Activated CD4-positive, CD25-positive, alpha-beta regulatory T cell treated with anti-CD3 and anti-CD28 coated beads, Interleukin-2, amount 50 U/mL, for 16 hours (primary cell): ENCODE measurements at places on chromosomes 7 and 10.

DNA sequence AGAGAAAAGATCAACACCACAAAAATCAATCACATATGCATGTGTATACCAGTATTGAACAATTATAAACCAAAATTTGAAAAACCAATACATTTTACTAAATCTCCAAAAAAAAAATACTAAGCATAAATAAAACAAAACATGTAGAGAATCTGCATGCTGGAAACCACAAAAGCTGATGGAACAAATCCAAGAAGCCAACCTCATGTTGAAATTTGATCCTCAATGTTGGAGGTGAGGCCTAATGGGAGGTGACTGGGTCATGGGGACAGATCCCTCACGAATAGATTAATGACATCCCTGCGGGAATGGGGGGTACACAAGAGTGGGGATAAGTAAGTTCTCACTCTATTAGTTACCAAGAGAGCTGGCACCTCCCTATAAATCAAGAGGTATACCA is 82.5 kb downstream of the OAT start:
- no peak for DNase-seq

GRCh38 chr7:98291717-98292116 is 10.2 kb downstream of the BRI3 start:
- no peak for DNase-seq

DNA sequence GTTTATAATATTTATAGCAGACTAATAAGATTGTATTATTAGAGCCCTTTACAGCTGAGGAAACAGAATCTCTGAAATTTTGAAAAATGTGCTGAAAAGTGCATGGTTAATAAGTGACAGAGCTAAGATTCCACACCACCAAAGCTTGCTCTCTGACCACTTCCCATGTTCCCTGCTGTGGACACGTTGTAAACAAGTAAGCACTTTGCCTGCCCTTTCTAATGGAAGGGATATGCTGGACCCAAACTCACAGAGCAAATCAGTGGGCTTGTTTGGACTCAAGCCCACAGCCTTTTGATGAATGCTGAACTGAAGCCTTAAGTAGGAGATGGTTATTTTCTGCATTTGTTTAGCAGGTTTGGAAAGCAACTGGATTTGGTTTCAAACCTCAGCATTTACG is 214.0 kb upstream of the TMEM72 start:
- DNase-seq: no peak

DNA sequence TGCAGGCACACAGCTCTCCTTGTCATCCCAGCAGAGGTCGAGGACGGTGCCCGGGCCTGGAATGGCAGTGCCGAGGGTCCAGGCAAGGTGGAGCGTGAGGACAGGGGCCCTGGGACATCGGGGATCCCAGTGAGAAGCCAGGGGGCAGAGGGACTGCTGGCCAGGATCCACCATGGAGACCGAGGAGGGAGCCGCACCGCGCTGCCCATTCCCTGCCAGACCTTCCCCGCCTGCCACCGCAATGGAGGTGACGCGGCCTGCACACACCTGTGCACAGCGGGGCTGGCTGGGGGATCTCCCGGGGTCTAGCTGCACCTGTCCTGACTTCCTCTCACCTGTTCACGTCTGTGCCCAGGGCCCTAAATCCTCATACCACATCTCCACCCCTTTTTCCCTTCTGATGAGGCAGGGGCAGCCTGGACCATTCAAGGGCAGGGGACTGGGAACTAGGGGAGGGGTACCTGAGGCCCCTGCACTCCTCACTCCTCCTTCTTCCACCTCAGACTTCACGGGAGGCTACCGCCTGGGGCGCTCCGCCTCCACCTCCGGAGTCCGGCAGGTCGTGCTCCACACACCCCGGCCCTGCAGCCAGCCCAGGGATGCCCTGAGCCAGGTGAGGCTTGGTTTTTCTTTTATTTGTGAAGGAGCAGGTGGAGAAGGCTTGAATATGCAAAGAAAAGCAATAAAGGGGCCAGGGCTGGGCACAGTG is 6.9 kb downstream of the NYAP1 start:
- no peak for DNase-seq

- no peak for DNase-seq
Observed at GRCh38 chr10:71685554-71686232, 33.9 kb downstream of the C10orf105 start.

GRCh38 chr7:87628780-87629569 is 777 bp downstream of the RUNDC3B start:
- DNase-seq: no peak

DNA sequence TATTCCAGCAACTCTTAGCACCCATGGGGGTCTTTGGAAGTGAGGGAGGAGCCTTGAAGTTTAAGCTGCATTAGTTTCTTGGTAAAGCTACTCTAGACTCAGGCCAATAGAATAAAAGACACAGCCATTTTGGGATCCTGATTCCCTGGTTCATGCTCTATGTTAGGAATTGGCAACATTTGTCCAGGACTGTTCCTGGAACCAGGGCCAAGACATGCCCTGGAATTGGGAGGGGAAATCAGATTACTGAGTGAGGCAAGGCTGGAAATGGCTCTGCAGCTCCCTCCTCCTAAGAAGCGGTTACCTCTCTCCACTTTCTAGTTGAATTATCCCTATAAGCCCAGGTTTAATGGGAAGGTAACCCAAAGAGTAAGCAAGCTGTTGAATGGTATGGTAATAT is 14.2 kb upstream of the BMPR1A start:
- no peak for DNase-seq

GRCh38 chr7:128304212-128304611 is 39.5 kb downstream of the RBM28 start:
- DNase-seq: no peak

DNA sequence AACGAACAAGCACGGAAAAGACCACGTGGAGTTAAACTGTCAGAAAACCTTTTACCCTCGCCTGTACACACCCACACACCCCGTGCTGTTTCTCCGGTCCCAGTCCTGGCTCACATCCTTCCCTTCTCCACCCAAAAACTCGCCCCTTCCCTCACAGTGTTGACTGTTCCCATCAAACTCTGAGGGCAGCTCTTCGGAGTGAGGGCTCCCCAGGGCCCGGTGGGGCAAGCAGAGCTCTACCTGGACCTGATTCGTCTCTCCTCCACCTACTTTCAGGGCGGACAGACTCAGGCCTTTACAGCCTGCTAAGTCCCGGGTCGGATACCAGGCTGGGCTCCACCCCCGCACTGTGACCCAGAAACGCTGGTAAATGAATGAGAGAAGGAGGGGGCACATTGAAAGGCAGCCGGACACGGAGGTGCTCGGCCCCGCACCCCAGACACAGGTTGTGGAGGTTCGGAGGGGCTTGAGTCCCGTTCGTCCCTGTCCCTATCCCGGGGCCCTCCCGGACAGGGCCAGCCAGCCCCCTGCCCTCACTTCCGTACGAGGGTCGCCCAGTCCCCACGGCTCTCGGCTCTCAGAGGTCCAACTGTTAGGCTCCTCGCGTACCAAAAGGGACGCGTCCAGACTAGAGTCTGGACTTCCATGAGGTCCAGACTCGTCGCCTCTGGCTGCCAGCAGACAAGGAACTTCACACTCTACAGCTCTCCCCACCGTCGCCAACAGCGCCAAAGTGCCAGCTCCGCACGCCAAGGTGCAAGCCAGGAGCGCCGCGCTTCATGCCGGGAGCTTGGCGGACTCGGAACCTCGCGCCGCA is 31.7 kb upstream of the ASL start:
- DNase-seq: no peak

GRCh38 chr10:110843796-110844616 is 27.7 kb upstream of the PDCD4 start:
- DNase-seq: no peak

DNA sequence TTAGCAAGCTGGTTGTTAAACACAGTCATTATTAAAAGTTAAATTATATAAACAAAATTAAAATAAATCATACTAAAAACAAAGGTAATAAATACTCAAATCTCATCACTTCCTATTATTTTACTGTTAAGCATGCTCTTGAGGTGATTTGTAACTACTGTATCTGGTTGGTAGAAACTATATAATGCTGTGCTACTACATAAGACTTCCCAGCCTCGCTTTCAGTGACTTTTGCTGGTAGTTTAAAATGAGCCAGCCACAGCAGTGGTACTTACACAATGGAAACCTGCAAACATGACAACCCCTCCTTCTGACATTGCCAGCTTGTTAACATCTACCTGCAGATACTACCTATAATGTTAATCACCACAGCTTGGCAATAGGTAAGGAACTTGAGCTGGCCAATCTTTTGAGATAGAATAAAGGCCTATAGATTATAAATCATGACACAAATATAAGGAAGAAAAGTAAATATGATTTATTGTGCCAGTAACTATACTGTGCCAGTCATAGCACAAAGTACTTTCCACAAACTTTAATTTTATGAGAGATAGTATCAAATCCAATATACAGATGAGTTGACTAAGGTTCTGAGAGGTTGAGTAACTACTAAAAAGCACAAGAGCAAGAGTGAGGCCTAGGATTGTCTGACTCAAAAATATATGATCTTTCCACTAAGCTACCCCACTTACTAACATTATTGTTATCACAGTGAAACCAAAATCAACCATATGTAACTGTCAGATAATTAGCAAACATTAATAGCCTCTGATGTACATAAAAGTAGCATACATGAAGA is 181.1 kb upstream of the ASAH2 start:
- no peak for DNase-seq

DNA sequence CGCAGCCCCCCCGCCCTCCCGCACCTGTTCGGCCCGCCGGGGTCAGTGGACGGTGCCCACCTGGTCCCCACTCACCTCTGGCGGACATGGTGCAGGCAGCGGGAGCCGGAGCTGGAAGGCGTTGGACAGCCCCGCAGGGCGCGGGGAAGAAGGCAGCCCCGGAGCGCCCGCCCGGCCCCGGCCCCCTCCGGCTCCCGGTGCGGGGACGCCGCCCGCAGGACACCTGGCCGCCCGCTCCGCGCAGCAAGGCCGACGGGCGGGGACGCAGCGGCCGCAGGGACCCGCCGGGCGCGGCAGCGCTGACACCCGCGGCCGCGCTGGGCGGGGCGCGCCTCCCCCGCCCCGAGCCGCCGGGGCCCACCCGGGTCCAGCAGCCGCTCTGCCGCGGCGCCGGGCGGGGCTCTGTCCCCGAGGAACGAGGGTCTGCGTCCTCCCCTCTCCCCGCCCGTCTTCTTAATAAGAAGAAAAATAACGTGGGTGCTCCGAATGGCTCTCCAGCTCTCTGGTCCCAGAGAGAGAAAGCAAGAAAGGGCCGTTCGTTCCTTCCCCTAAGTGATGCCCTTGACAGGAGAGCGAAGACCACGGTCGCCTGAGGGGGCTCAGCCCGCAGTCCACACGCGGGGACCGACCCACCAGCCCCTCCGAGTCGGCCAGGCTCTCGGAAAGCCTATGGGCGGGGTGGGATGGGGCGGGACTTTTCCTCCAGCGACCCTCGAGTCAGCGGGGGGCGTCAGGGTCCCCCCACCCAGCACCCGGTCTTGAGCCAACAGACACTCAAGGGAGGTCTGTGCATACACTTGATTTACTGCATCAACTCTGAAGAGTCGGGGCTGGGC is 53.4 kb upstream of the FHIP2A start:
- DNase-seq: no peak

- no peak for DNase-seq
Observed at GRCh38 chr10:129033340-129033739, 433.7 kb upstream of the MGMT start.

- DNase-seq: no peak
Observed at GRCh38 chr7:23467806-23468525, 2.3 kb downstream of the IGF2BP3 start.

GRCh38 chr7:20270867-20271266 is 53.7 kb upstream of the MACC1 start:
- DNase-seq: no peak

GRCh38 chr10:106566873-106567272 is 597.6 kb downstream of the SORCS1 start:
- DNase-seq: no peak
